ENCODE measurements at places on chromosomes 4 and X.

GRCh38 chr4:768995-769394 lies 56.9 kb downstream of the CPLX1 start:
- no peak for DNase-seq

DNA sequence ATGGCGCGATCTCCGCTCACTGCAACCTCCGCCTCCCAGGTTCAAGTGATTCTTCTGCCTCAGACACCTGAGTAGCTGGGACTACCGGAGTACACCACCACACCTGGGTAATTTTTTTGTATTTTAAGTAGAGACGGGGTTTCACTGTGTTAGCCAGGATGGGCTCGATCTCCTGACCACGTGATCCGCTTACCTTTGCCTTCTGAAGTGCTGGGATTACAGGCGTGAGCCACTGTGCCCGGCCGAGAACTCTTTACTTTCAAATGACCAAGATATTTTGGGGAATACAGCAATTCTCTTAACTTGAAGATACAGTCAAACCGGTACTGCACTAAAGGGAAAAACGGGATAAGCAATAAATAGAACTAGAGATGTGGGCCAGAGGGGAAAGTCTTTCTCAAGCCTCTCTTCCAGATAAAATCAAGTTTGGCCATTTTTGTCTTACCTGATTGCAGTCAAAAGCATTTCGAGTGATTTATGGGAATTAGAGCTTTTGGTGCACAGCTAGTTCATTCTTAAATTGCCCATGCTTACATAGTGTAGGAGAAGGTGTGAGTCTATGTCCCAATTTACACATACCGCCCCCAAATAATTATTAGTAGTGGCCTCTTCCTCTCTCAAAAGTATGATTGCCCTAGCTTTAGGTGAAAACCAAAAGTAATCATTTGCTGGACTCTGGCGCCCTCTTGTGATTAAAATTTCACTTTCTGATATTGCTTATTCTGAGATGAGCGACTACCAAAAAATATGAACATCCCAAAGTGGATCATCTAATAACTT lies 53.2 kb upstream of the ABCG2 start:
- no peak for DNase-seq

DNA sequence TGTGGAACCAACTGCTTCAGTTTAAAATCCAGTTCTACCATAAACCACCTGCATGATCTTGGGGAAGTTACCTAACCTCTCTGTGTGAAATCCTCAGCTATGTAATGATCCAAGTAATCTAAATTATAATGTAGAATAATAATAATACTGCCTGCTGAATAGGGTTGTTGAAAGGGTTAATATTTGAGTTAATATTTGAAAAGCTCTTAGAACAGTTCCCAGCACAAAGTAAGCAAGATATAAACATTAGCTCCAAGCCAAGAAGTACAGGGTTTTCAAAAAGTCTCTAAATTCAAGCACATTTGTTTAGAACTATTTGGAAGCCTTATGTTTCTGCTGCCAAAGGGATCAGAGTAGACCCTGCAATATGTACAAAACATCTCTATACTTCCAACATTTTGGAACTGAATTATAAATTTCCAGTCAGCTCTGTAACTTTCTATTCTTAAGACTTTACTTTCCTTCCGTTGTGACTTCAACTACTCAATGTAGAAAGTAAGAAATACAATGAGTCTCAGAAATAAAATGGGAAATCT lies 76.7 kb upstream of the FAM9C start:
- DNase-seq = no peak

DNA sequence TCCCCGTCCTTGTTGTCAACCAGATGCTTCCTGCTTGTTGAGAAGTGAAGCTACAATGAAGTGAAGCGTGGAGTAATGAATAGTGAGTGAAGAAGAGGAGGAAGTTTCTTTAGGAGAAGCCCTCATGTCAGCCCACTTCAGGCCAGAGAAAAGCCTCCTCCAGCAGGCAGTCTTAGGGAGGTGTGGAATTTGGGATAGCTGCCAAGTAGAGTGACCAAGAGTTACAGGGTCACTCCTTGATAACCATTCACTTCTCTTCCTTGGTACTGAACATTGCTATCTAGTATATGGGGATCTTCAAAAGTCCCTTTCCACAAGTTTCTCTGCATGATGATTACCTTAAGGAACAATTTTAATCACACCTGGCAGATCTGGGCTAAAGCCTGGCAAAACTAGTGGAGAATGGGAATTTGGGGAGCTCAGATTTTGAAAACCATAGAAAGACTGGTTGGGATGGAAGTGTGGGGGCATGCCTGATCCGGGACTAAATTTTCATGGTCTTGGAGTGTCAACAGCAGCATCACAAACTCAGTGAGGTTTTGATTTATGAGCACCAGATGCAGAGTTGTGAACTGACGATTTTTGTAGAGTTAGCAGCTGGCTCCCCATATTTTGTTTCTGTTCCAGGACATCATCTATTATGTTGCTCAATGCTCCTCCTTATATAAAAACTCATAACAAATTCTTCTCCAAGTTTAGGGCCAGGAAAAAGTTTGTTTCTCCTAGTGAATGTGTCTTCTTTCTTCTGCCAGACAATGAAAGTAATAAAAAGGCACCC lies 53.1 kb downstream of the IGSF1 start:
- no peak for DNase-seq

GRCh38 chr4:84455697-84456096 lies 43.4 kb downstream of the NKX6-1 start:
- DNase-seq = no peak

DNA sequence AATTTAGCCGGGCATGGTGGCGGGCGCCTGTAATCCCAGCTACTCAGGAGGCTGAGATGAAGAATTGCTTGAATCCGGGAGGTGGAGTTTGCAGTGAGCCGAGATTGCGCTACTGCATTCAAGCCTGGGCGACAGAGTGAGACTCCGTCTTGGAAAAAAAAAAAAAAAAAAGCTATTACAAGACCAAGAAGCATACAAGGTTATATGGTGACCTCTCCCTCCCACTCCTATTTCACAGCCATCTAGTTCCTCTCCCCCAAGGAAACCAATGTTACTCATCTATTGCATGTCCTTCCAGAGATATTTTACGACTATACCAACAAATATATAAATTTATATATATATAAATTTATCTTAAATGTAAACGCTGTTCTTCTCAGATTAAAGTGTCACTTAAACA lies 3.2 kb downstream of the SLC9A7 start:
- DNase-seq = no peak

- DNase-seq = no peak
These were observed 14.1 kb downstream of the GABRA4 start for GRCh38 chr4:46979283-46979682.

GRCh38 chr4:600850-601515 lies 24.4 kb upstream of the PDE6B start:
- DNase-seq = no peak

DNA sequence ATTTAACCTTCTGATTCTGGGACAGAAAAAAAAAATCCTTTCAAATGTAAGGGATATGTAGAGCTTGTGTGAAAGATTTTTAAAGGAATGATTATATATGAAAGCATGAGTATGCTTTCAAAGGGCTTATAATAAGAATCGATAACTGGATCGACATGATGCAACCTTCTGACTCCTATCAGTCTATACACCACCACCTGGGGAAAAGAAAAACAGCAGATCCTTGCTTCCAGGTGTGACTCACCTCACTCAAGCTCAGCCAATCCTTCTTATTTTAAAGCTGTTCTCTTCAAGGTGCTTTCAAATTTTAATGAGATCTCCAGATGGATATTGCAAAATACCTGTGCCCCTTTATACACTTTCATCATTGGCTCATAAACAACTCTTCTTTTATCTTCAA lies 102.1 kb upstream of the EDNRA start:
- no peak for DNase-seq

Measured in ovary (tissue), 10 donors.